ENCODE measurements at places on chromosomes 6 and 20.

DNA sequence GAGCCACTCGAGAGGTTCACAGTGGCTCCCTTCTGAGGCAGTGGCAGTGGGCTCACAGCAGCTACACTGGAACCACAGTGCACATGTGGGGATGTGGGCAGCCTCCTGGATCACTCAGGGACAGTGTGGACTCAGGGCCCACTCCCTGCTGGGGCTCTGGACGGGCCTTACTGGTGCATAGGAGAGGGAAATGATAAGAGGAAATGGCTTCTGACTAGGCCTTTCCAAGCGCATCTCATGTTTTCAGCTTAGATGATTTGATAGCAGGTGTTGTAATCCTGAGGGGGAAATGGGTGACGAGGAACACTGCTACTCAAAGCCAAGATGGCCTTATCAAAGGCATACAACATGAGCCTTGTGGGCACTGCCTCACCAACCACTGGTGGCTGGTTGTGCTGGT, 44.0 kb downstream of the PANK2 start:
- DNase-seq, result no peak

DNA sequence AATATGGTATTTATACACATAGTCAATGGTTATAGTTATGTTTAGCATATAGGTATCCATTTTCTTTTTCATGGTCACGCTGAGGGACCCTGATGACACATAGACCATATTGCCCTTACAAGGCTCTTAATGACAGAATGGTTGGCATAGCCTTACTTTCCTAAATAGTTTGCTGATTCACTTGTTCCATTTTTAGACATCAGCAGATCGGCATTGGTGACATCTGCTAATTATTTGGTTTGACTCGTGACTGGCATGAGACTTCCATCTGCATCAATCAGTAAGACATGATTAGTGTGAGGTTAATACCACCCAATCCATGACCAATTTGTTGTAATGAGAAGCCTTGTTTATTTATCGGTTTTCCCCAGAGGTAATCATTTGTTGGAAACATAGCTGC, 309.7 kb downstream of the ALDH8A1 start:
- peak; percentile 97 for DNase-seq

- no peak for DNase-seq
Observed at GRCh38 chr6:149967591-149967990, 3.8 kb downstream of the ULBP1 start.

- no peak for DNase-seq
Observed at GRCh38 chr6:17687136-17687535, 19.6 kb downstream of the NUP153 start.

DNA sequence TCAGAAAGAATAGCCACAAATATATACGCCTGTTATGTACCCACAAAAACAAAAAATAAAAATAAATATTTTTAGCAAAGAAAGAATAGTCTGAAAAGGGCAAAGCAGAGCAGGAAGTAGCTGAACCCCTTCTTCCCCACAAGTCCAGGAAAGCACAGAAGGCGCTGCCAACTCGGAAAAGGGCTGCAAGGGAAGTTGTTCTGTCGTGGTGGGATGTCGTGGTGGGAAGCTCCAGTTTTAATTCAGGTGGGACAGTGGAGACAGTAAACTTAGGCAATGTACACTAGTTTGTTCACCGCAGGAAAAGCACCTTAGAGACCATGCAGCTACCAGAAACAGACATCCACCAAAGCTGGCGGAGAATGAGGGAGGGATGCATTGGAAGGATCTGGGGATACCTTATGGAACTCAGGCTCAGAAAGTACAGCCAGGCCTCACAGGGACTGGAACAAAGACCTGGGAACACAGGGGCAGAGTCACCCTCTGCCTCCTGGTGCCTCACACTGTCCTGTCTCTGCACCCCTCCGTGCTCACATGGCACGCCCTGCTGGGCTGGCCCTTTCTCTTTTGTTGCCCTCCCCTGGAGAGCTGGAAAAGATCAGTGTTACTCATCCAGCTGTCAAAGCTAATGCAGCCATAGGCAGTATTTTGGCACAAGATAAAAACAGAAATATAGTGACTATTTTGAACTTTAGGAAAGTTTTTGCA, 3.3 kb upstream of the APMAP start:
- DNase-seq, result no peak

- DNase-seq, result no peak
Observed at GRCh38 chr6:135657207-135657606, 159.7 kb upstream of the AHI1 start.

DNA sequence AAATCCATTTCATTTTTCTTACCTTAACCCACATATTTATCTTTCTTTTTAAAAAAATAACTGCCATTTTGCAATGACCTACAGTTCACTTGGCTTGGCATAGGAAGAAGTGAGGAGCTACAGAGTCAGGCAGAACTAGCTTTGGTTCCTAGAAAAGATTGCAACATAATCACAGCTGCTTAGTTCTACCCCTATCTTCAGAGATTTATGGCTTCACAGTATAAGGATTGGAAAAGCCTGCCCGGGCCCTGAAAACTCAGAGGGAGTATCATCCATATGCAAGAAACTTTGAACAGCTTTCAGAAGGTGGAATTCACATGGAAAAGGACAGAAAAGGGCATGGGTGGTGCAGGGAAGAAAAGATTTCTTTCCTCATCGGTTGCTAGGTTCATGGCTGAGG, 774.3 kb upstream of the CHD6 start:
- DNase-seq, result no peak

GRCh38 chr6:148999929-149000468, 253.2 kb downstream of the UST start:
- peak; percentile 48 for DNase-seq

GRCh38 chr6:151962246-151962846, 154.9 kb downstream of the ESR1 start:
- peak; percentile 39 for DNase-seq

DNA sequence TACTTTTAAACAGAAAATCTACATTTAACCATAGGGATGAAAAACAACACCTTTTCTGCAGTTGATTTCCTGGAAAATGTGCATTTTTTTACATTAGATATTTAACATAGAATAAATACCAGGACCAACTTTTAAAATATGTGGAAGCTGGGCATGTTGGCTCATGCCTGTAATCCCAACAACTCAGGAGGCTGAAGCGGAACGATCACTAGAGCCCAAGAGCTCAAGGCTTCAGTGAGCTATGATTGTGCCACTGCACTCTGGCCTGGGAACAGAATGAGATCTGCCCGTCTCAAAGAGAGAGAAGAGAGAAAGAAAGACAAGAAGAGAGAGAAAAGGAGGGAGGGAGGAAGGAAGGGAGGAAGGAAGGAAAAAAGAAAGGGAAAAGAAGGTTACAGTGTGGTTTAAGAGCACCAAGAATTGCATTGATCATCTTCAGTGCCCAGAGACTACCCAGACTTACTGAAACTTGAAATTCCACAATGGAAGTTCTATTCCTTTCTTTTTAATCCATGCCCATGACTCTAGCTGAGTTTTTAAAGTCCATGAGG, 189.4 kb upstream of the ARID1B start:
- DNase-seq, result no peak

- no peak for DNase-seq
Observed at GRCh38 chr6:11681357-11681756, 97.2 kb downstream of the ADTRP start.

DNA sequence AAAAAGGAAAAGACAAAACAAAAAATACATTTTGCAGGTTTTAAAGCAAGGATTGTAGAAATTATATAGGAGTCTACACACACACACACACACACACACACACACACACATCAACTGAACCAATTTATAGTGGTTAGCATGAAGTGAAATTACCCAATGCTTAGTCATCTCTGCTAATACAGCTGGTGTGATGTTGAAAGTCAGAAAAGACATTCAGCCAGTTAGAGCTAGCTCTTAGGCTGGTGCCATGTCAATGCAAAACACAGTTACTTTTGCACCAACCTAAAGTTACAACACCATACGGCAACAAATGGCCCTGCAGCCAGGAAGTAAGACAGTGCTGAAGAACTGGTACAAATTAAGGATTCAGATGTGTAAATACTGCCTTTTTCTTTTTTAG, 15.2 kb downstream of the FAM210B start:
- peak; percentile 82 for DNase-seq
